ENCODE measurements at places on chromosomes 5 and 9.

- DNase-seq: no peak
Observed at GRCh38 chr9:105246656-105247173, 2.3 kb downstream of the SLC44A1 start.

GRCh38 chr9:82820186-82820585 is 242.8 kb downstream of the RASEF start:
- DNase-seq: no peak

DNA sequence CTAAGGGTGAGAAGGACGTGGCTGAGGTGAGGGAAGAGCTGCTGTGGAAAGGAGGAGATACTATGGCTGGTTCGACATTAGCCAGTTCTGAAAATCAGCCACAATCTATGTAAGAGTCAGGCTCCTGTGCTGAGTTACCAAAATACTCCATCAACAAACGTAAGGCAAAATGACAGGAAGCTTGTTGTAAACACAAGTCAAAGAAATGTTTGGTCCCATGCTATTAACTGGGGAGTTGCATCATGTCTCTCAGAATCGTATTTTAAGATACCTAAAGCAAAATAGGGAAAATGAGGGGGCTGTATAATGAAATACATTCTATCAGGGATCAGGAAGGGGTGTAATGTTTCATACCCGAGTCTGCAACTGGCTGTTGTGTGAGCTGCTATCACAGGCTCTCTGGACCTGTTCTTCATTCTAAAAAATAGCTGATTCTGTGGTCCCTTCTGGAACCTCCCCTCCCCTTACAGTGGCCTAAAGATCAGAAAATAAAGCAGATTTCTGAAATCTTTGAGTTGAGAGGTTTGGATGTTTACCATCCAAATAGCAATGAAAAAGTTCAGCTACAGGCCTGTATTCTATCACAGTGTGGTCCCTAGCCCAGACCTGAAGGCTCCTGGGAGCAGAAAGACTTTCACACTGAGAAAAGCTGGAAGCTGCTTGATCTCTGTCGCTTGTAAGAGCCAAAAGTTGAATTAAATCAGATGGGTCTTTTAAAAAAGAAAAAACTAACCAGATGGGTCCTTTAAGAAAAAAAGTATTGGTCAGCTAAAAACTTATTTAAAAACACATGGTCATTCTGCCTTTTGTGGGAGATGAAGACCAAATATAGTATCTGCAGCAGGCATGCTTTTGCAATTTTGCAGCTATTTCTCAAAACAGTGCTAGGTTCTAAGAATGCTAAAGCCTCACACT is 97.8 kb upstream of the SMC5 start:
- no peak for DNase-seq

DNA sequence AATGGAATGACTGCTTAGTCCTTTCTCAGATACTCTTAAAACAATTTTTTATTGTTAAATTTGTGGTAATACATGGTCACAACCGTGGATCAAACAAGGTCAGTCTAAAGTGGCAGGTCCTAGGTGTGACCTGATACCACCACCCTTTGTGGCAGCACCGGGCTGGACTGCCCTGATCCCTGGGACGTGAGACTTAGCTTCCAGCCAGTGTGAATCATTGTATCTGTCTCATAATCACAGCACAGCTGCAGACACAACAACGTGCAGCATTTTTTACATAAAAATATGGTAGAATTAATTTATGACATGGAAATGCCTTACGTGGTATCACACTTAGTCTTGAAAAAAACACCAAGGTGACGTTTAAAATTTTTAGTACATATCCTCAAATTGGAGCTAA is 7.8 kb downstream of the TOR1B start:
- DNase-seq: no peak

DNA sequence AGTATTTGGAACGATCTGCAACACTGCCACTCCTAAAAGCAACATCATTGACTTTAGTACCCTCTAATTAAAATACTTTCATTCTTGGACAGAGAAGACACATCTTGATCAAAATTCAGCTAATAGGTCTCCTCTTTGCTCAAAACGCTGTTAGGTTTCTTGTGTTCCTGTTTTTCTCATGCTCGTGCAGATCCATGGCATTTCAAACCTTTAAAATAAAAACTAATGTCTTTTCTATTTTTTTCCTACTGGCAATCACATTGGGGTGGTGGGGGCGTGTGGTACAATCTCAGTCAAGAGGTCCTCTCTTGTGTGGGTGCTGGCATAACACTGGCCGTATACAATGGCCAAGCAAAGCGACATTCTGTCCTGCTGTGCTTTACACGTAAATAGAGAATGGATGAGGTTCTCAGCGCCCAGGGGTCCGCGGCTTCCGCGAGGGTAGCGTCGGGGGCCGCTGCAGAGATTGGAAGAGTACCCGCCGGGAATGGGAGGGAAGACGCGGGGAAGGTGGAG is 315 bp upstream of the GPR150 start:
- DNase-seq: peak; percentile 20

DNA sequence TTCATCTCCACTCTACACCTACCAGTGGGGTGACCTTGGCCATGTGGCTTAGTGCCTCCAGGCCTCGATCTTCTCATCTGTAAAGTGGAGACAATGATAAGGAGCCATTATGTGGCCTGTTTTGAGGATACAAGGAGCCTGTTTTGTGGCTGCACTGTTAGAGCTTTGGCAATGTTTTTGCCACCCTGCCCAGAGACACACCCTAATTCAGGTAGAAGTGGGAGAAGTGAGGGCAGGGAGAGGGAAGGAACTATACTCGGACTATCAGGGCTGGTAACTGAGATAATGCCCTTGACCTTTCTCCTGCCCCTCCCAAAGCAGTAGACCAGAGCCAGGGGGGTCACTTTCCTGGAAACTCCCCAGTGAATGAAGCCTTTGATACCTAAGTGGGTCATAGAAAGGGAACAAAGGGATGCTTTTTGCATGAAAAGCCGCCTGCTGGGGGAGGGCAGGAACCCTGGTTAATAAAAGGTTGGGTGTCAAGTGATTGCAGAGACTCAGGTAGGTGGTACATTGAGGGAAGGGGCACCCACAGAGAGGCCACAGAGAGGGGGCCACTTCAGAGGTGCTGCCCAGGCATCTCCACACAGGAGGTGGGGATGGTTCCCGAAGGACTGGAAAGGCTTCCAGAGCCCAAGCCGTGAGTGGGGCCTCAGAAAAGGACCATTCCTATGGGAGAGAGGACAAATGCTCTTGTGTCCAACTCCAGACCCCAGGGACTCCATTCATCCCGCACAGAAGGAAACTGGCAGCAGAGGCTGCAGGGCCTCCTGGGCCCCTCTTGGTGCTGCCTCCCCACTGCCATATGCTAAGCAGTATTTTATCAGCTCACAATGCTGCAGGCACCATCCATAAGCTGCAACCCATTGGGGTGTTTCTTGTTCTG is 42.3 kb upstream of the VDAC1 start:
- DNase-seq: no peak

DNA sequence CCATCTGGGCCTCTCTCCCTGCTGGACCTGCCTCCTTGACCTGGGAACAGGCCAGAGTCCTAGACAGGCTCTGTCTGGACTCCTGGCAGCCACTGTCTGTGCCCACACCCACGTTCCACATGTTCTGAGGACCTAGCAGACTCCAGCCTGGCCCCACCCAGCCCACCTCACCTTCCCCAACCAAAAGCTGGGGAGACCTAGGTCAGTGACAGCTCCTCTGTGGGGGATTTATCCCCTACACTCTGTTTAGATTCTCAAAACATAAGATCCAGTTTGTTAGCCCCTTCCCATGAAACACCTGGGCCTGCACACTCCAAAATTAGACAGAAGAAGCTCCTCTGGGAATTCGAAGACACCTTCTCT is 59.8 kb upstream of the ADAMTS2 start:
- DNase-seq: no peak

- no peak for DNase-seq
Observed at GRCh38 chr9:2876726-2877125, 32.8 kb upstream of the PUM3 start.

DNA sequence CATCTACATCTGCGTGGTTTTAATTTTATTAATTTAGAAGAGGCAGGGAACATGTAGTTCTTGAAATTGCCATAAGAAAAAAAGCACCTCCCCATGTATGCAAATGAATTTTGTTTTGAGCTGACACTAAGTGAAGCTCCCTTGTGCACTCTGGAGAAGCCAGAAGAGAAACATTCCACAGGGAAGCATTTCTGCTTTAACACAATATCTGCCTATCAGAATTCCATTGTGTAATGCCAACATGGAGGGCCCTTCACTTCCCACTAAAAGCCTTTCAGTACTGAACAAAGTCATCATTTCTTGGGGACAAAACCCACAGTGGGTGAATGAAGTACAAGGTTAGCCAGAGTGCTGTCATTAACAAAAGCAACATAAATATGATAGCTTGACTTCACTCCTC is 59.7 kb downstream of the PRELID2 start:
- no peak for DNase-seq

- no peak for DNase-seq
Observed at GRCh38 chr5:174352681-174353080, 307.2 kb downstream of the NSG2 start.

GRCh38 chr5:157130925-157131324 is 11.7 kb downstream of the MED7 start:
- DNase-seq: no peak

Data from AML-193 (cell line).